ENCODE measurements at places on chromosomes 2 and 18.

- no peak for DNase-seq
Measured at GRCh38 chr18:44909191-44909719, 228.6 kb downstream of the SETBP1 start.

DNA sequence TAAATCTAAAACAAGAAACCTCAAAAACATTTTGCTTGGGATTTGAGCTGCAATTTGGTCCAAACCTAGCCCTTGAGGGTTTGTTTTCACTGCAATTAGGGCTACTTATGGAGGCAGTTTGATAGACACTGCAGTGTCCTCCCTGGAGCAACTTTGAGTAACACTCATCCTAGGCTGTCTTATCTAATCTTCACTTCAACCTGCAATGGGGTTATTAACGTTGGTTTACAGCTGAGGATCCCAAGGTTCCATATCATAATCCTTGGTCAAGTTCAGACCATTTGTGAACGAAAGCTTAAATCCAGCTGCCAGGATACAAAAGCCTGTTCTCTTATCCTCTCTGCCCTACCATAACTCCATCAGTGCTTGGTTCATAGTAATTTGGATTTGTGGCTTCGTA, 2.5 kb downstream of the ANXA4 start:
- DNase-seq, result no peak

DNA sequence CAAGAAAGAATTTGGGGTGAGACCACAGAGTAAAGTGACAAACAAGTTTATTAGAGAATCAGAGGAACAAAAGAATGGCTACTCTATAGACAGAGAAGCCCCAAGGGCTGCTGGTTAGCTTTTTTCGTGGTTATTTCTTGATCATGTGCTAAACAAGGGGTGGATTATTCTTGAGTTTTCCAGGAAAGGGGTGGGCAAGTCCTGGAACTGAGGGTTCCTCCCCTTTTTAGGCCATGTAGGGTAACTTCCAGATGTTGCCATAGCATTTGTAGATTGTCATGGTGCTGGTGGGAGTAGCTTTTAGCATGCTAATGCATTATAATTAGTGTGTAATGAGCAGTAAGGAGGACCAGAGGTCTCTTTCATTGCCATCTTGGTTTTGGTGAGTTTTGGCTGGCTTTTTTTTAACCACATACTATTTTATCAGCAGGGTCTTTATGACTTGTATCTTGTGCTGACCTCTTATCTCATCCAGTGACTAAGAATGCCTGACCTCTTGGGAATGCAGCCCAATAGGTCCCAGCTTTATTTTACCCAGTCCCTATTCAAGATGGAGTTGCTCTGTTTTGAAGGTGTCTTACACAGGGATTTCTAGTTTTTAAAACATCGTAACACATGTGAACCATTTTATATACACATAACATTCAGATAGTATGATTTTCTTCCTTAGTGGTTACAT, 77.8 kb downstream of the MYO1B start:
- no peak for DNase-seq

DNA sequence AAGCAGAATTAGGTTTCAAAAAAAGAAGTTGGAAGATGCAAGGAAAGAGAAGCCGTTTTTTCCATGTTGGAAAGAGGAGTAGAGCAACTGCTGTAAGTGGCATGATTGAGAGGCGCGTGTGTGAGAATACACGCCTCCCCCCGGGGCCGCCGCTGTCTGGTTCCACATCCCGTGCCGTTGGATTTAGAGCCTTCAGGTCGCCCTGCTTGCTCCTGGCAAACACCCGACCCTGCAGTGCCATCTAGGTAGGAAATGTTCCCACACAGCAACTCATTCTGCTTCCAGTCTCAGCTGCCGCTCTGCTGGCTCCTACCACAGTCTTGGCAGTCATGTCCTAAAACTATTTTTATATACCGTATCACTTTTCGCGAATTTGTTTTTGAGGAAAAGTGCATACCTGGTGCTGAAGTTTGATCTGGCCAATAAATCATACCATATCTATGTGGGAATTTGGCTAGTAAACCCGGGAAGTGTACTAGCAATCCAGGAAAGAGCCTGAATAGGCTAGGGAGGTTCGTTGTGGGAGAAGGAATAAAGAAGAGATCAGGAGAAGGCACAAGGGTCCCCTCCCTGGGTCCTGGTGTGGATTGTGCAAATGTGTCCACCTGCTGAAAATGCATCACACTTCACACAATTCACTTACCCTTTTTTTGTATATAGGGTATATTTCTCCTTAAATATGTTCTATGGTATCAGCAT, 372.7 kb downstream of the FBXO15 start:
- no peak for DNase-seq

Data from immature natural killer cell (primary cell).